Fibroblast of upper back skin (primary cell): ENCODE measurements at places on chromosomes 6 and 20.
A peak's percentile ranks its signal among the peaks of the same experiment; 100 is the strongest.

- DNase-seq = peak; percentile 100
Observed at GRCh38 chr6:113120582-113121285, 736.4 kb upstream of the MARCKS start.

DNA sequence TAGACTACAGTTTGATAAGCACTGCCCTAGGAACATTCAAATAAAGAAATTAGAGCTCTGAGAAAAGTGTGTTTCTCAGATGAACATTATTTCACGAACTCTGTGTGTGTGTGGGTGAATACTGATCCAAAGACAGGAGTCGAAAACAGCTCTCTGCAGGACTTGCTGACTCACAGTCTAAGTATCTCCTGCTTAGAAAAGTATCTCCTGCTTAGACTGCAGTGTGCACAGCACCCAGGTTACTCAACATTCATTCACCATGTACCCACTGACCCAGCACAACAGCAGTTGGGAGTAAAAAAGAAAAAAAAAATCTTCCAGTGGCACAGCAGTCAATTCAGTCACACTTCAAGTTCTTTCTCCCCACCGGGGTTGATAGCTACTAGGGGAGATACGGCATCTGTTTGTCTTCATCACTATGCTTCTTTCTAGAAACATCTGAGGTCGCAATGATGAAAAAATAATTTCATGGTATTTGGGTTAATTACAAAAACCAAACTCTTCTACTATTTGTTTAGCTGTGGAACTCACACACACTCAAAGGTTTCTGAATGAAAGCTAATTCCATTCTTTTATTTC is 48.0 kb downstream of the GCLC start:
- DNase-seq = peak; percentile 85

GRCh38 chr6:11615214-11615602 is 77.7 kb downstream of the TMEM170B start:
- peak; percentile 71 for DNase-seq

DNA sequence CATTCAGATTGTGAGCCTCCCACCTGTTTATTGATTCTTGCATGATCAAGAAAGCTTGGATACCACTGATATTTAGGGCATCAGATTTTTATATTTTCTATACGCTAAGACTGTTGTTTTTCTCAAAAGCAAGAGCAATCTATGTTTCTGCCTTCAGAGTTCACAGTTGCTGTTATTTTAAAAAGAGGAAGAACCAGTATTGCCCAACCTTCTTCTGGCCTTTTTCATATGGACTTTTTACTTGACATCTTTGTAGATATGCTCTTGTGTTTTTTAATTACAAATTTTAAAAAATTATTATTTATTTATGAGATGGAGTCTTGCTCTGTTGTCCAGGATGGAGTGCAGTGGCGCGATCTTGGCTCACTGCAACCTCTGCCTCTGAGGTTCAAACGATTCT is 28.9 kb downstream of the SLC17A5 start:
- DNase-seq = no peak

DNA sequence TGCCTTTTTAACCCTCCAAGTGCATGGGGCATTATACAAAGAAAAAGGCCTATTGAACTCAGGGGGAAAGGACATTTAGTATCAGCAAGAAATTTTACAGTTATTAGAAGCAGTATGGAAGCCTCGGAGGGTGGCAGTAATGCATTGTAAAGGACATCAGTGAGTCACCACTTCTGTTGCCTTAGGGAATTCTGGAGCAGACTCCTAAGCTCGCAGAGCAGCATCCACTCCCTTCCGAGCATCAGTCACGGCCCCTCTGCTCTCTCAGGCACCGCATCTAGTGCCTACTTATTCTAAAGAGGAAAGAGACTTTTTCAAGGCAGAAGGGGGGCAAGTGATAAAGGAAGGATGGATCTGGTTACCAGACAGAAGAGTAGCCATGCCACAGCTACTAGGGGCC is 296.5 kb downstream of the RNGTT start:
- no peak for DNase-seq

- DNase-seq = no peak
Observed at GRCh38 chr20:23105193-23105592, 19.1 kb upstream of the CD93 start.

DNA sequence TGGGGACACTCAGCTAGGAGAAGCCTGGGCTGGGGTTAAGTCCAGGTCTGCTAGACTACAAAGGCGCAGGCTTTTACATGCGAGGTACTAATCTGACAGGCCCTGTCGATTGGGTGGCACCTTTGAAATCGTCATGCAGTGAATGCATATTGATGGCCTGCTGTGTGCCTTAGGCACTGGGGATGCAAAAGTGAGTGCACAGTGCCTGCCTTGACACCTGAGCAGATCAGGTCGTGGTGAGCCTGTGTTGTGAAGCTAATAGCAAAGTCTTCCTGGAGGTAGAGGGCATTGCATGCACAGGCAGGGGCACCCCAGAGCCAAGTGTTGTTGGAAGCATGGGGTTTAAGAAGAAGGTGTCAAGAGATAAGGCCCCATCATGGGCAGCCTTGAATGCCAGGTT is 16.9 kb downstream of the LRRC1 start:
- DNase-seq = no peak

- DNase-seq = peak; percentile 95
Observed at GRCh38 chr6:134178161-134179044, 126.0 kb upstream of the SLC2A12 start.
